NCI-H69 (cell line): ENCODE measurements at places on chromosomes 7 and 10.

GRCh38 chr10:26446258-26446657 lies 8.1 kb downstream of the APBB1IP start:
- DNase-seq, result no peak

GRCh38 chr10:35307297-35307696 lies 29.0 kb upstream of the CCNY start:
- no peak for DNase-seq

- DNase-seq, result peak; percentile 96
Measured at GRCh38 chr7:141709749-141710148, 1.6 kb downstream of the WEE2 start.

- no peak for DNase-seq
Measured at GRCh38 chr10:15486404-15486803, 115.3 kb upstream of the FAM171A1 start.

DNA sequence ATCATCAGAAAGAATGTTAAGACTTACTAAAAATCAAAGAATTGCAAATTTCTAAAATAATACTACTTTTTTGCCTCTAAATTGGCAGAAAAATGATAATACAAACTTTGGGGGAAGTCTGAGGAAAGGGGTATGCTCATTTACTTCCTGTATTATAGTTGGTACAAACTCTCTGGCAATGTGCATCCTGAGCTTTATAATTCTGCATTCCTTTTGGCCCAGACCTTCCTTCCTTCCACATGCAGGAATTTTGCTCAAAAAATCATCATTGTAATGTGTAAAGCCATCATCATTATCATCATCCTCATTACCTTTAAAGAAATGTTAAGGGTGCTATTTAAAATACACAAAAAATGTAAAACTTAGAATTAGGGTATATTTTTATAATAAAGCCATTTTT lies 148.5 kb downstream of the ZNF438 start:
- DNase-seq, result no peak

- DNase-seq, result no peak
Measured at GRCh38 chr10:132856869-132857524, 71.0 kb upstream of the NKX6-2 start.

DNA sequence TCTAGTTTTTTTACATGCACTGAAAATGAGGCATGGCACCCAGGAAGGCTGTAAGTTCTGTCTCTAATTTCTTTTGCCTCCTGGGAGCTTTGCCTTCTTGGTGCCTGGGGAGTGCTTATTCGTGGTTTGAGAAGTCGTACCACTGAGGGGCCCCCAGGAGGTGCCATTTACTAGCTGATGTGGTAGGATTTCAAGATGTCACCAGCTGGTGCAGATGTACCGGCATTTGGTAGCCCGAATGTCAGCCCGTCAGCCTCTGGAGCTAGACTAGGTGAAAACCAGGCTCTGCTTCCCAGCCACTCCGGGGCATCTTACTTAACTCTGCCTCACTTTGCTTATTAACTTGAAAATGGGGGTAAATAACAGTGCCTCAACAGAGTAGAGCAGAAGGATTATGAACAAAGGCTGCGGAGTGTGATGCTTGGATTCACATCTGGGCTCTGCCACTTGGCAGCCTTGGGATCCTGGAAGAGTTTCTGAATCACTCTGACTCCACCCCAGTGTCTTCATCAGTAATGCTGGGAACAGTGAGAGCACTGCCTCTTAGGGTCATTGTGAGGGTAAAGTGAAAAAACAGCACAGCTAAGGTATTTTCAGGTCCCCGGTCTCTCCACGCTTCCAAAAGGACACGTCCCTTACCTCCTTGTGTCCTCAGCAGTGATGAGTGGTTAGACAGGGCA lies 31.4 kb upstream of the BTBD16 start:
- no peak for DNase-seq

GRCh38 chr7:92137557-92137956 lies 3.3 kb upstream of the CYP51A1 start:
- DNase-seq, result no peak

DNA sequence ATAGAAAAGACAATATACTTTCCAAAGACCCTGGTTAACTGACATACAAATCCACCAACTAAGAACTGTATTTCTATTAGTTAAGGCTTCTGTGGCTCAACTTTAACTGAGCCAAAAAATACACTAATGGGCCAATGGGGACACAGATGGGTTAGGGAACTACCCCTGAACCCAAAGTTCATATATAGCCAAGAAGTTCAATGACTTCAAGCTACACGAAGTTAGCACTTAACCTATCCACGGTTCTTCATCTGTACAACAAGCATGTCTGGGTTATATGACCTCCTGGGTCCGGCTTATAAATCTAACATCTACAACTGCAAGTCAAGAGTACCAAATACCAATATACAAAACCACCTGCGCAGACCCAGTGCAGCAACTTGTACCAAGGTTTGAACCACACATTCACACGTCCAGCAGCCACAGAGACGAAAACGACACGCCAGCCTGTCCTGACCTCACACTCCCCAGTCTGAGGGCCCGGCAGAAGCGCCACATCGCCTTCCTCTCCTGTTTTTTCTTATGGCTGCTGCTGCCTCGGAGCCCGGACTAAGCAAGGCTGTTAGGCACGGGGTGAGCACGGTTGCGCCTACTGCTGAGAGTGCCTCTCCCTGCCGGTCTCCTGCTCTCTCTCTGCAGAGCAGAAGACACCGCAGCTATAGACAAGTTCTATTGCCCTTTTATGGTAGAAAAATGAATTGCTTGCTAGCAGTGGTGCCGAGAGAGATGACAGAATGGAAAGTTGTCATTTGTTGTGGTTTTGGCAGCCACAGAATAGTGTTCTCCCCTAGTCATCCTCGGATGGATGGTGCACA lies 86.3 kb downstream of the RNF216 start:
- DNase-seq, result no peak

DNA sequence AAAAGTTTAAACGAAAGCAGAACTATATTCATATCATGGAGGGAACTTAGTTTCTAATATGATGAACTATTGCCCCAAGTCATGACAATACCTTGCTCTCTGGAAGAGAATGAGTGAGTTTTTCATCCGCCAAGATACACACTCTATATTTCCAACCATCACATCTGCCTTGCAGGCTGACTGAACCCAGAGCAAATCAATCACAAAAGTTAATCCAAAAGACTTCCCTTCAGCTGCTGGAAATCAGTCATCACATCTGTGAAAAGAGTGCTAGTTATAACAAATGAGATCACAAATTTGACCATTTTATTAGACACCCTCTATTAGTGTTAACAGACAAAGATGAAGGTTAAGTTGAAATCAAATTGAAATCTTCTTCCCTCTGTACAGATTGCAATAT lies 261.7 kb upstream of the PRKCQ start:
- no peak for DNase-seq

GRCh38 chr10:128017822-128018221 lies 108.4 kb downstream of the MKI67 start:
- no peak for DNase-seq

DNA sequence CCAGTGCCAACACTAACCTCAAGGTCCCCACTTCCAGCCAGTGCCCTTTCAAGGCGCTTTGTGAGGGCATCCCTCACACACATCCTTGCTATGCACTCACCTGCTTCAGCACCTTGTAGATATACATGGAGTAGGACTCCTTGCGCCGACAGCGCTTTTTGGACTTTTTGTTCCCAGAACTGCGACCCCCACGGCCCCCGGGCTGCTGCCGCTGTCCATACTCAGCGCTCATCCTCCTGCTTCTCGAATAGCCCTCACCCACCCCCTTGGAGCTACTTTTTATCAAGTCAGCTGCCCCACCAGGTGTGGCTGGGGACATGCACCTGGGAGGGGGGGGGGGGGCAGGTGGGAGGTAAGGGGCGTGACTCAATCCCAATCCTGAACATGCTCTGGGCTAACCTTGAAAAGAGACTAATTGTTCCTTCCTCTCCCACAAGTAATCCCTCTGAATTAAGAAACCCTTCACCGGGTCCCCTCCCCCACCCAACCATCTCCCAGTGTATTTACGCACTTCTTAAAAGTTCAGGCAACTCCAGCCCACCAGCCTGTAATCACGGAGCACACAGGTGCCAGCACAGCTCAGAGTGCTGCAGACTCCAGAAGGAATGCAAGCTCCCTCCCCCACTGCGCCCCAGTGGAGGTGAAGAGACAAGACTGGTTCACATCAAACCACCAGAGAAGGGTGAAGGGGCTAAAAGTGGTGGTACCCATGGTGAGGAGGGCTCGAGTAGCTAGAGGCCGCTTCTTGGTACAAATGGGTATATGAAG lies at the start of gene H2BK1:
TSS of gene H2BK1 (minus strand) at position 402 of the 768 bp plus-strand sequence. CDS start at position 232, 170 bp downstream.
- no peak for DNase-seq

GRCh38 chr10:113302062-113302461 lies 250.8 kb upstream of the HABP2 start:
- no peak for DNase-seq

DNA sequence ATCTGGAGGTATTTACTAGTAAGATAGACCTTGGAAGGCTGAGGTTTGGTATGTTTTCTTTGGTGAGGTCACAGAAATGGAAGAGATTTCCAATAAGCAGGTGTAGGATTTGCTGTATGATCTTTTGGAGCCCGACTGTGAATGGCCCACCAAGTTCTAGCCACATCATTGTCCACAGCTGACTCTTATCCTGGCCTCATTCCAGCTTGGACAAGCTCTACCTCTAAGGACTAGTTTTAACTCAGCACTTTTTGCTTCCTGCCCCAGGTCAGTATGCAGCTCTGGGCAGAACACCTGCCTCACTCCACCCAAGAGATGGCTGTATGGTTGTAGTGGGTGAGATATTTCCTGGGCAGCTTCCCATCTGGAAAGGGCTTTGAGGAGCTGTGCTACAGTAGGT lies 6.1 kb upstream of the CPA4 start:
- DNase-seq, result no peak

GRCh38 chr7:120168066-120168465 lies 104.9 kb upstream of the KCND2 start:
- DNase-seq, result no peak

- DNase-seq, result no peak
Measured at GRCh38 chr7:29214816-29215215, 20.2 kb downstream of the CHN2 start.
